ENCODE measurements at places on chromosomes 1 and 21.

DNA sequence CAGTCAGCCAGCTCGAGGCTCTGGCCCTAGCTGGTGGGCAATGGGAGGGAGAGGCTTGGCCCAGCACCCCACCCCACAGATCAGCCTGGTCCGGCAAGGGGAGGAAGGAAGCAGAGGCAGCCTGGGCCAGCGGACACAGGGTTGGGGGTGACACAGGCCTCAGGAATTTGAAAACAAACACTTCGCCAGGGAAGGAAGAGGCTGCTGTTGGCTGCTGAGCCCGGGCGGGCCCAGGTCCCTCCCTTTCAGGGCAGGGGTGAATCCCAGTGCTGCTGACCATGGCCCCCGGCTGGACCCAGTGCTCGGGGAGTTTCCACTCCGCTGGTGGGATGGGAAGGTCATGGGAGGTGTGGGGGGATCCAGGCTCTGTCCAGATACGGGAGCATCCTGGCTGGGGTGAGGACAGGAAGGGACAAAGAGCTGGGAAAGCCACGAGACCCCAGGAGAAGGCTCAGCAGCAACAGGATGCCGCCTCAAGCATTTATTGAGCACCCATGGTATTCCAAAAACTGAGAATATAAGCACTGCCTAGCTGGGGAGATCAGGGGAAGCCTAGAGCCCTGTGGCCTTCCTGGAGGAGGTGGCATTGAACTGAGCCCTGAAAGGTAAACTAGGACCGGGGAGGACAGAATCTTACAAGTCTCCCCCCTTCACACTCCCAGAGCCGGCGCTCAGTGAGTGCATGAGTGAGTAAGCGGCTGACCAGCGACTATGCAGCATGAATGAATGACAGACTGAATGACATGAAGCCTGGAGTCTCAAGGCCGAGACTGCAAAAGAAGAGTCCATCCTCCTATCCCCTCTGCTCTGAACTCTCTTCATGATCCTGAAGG, 26.2 kb upstream of the EPHA2 start:
- DNase-seq = peak; percentile 80

GRCh38 chr1:85225624-85226380, 25.0 kb upstream of the SYDE2 start:
- DNase-seq = no peak

- DNase-seq = no peak
These were observed 262.9 kb upstream of the PROX1 start for GRCh38 chr1:213724640-213725536.

GRCh38 chr1:22839806-22840205, 129.2 kb downstream of the EPHB2 start:
- DNase-seq = no peak

DNA sequence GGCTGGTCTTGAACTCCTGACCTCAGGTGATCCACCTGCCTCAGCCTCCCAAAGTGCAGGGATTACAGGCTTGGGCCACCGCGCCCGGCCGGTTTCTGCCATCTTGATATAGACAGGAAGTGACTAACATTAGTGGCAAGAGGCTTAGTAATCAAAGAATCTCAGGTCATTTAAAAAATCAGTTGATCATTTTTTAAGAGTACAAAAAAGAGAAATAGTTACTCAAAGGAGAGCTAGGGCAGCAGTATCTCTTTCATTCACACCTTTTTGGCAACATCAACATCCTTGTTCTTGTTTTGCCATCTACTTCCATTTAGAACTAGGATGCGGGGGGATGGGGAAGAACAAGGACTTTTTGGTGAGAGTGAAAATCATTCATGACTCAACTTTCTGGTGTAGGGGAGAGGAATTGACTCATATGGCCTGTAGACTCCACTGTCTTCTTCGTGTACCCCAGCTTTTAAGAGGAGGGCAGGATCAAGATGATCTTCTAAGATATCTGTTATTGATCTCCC, 8.8 kb downstream of the FCRLB start:
- no peak for DNase-seq

- no peak for DNase-seq
These were observed 2.2 kb downstream of the PAQR6 start for GRCh38 chr1:156245451-156246232.

DNA sequence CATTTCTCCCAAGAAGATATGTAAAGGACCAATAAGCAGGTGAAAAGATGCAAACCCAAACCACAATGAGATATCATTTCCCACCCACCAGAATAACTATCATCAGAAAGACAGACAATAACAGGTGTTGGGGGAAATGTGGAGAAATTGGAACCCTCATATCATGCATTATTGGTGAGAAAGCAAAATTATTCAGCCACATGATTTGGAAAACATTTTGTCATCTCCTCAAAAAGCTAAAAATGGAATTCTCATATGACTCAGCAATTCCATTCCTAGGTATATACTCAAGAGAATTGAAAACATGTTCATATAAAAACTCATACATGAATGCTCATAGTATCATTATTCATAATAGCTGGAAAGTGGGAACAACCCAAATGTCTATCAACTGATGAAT, 25.1 kb upstream of the RNF186 start:
- no peak for DNase-seq

DNA sequence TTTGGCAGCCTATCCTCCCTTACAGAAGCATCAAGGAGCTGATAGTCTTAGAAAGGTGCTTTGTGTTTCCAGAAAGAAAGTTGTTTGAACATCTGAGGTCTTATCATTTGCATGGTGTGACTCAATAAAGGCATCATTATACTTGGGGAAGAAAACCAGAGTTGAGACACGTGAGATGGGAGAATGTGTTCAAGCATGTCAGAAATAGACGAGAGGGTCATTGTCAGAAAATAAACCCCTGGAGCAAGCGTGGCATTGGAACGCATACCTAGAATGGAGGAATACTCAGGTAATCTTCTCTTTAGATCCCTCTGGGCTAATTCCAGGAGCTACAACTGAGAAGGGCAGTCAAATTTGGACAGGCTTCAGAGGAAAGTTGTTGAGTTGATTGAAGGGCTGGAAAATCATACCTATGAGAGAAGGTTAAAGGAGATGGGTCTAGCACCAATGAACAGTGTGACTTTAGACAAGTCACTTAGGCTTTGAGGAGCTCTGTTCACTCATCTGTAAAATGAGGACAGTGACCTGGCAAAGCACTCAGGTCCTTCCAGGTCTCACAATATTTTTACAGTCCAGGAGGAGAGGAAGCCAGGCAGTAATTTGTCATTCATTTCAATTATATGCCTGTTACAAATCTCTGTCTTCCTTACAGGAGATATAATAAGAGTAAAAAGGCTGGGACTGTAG, 101.3 kb upstream of the C1orf21 start:
- DNase-seq = no peak

GRCh38 chr1:65435987-65436386, 15.5 kb downstream of the LEPR start:
- DNase-seq = no peak

DNA sequence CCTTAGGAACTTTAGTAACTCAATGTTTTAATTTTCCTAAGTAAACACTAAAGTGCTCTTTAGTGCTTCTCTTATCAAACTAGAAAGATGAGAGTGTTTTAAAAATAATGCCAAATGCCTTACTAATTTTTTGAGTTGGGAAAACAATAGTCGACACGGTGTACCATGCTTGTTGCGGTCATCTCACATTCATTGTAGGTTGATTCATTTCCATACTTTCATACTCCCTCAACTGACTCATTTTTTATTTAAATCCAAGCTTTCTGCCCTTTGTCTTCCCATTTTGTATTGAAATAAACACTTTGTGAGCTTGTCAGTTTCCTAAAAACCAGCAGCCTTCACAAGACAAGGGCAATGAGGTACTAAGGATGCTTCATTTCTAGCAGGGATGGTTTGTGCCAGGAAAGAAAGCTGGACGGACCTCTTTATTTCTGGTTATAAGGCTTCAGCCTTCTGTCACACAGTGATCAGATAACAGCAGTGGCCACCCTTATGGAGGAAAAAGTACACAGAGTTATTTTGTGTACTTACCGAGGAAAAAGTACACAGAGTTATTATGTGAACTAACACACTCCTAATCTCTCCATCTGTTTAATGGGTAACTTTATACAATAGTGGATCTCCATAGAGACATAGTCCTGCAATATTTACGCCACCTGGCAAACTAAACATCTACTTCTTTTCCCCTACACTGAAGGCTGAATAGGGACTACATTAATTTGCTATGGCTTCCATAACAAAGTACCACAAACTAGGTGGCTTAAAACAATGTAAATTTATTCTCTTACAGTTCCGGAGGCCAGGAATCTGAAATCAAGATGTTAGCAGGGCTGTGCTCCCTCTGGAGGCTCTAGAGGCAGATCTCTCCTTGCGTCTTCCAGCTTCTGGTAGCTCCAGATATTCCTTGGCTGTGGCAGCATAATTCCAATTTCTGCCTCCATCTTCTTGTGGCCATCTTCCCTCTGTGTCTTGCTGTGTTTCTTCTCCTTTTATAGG, 13.0 kb upstream of the CCDC190 start:
- DNase-seq = peak; percentile 53

DNA sequence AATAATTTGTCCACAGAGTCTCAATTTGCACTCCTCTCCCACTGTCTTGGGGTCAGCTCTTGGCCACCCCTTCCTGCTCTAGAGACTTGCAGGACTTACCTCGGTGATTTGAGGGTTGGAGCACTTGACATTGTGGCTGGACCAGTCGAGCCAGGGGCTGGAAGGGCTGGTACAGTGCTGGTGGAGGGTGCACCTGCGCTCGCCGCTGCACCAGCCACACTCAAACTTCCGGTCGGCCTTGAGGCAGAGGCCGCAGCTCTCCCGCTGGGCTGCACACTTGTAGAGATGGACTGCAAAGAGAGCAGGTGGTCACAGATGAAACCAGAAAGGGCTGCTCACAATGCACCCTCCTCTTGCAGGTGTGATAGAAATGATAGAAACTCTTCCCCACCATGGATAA, 165.0 kb downstream of the PLXNA2 start:
- no peak for DNase-seq

DNA sequence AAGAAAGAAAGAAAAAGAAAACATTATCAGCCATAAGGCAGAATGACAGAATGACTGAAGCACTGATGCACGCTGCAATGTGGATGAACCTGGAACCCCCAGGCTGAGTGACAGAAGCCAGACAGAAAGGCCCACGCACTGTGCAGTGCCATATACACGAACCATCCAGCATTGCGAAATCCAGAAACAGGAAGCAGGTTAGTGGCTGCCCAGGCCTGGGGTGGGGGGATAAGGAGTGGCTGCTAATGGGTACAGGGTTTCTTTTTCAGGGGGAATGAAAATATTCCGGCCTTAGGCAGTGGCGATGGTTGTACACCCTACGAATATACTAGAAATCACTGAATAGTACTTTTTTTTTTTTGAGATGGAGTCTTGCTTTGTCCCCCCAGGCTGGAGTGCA, 57.0 kb downstream of the CHD5 start:
- no peak for DNase-seq

- peak; percentile 12 for DNase-seq
These were observed 23.4 kb upstream of the RD3 start for GRCh38 chr1:211515090-211516023.

DNA sequence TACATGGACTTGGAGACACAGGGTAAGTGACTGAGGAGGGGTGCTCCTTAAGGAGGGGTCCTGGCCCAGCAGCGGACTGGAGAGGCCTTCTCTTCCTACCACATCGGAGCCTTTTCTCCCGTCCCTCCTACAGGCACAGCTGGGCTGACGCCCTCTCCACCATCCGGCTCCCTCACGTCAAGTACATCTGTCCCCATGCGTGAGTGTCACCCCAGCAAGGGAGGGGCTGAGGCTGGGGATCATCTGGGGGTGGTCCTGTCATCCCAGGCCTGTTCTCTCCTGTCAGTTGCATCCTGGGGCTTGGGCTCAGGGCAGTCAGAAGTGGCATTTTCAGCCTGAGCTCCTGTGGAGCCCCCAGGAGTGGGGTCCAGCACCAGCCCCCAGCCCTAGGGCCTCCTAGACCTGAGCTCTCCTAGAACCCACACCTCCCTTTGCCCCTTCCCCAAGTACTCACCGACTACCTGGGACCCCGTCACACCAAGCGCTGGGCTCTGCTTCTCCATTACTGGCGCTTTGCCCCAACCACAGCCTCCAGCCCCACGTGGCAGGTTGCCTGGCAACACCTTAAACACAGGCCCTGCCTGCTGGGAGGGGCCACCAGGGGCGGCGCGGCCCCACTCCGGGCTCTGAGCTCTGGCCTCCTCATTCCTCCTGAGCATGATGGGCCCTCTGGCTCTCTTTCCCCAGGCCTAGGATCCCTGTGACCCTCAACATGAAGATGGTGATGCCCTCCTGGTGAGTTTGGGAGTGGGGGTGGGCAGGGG, 2.3 kb downstream of the LYPLA2 start:
- no peak for DNase-seq

- DNase-seq = no peak
These were observed 30.9 kb upstream of the SERTAD4 start for GRCh38 chr1:210201681-210202080.

- DNase-seq = no peak
These were observed 1024.5 kb upstream of the ADGRL2 start for GRCh38 chr1:80776266-80776665.

- DNase-seq = no peak
These were observed 23.8 kb downstream of the PMVK start for GRCh38 chr1:154912755-154913154.

GRCh38 chr1:181015251-181015615, 7.4 kb downstream of the STX6 start:
- no peak for DNase-seq

Measured in amniotic stem cell (primary cell).